ENCODE measurements at places on chromosomes 12 and 14.

- DNase-seq = no peak
- H3K27me3 ChIP-seq = no peaks in the 10 kb centered on the region
- H3K36me3 ChIP-seq = peaks cover 75% of the 10 kb centered on the region
- no peak overlapping the region for H3K4me3 ChIP-seq
These were observed 58.8 kb downstream of the GPR68 start for GRCh38 chr14:91185721-91186120.

DNA sequence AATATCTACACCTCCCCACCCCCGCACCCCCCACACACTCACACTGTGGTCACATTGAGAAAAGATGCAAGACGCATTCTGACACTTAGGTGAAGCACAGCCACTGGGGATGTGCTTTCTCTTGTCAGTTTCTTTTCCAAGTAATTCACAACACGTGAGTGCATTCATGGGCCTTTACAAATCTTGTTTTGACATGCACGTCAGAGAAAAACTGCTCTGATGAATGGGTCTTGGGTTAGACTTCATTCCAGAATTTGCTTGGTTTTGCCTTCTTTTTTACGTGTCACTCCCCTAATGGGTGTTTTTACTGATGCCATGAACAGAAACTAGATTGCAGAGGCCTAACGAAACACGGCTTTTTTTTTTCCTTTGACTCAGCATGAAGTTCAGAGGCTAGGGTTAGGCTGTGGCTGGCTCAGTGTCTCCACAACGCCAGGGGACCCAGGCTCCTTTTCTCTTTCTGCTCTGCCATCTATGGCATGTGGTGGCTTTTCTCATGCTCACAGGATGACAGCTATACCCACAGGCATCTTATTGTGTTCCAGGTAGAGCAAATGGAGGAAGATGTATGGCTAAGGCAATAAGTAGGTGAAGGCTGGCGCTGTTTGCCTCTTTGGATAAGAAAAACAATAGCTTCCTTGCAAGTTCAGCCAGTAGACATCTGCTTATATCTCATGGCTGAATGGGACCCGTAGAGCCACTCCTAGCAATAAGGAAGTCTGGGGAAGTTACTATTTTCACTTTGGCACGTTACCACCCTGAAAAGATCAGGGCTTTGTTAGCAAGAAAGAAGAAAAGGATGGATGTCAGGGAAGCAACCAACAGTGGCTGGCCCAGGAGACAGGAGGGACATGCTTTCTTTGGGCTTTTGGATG lies 253.3 kb downstream of the SLC15A4 start:
- no peaks in the 10 kb centered on the region for H3K27me3 ChIP-seq
- DNase-seq = no peak
- H3K36me3 ChIP-seq = no peaks in the 10 kb centered on the region
- no peaks in the 10 kb centered on the region for H3K4me1 ChIP-seq
- H3K4me3 ChIP-seq = no peak overlapping the region

GRCh38 chr14:94670692-94671285 lies 58.6 kb downstream of the SERPINA3 start:
- no peak overlapping the region for H3K4me3 ChIP-seq
- DNase-seq = no peak
- no peaks in the 10 kb centered on the region for H3K36me3 ChIP-seq
- no peaks in the 10 kb centered on the region for H3K4me1 ChIP-seq
- no peaks in the 10 kb centered on the region for H3K27me3 ChIP-seq

DNA sequence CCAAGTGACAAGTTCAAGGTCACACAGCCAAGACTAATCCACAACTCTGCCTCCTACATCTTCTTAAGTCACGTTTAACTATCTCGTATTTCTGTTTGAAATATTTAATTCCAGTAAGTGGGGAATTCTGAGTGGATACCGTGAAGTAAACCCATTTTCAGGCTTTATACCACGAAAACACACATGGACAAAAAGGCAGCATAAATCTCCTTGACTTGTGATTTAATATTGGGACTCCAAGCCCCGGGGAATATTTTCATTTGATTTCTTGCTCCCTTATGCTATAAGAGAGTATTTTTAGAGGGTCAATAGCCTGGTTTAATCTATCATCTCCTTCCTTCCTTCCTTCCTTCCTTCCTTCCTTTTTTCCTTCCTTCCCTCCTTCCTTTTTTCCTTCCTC lies 716.7 kb downstream of the VRK1 start:
- H3K4me3 ChIP-seq = no peak overlapping the region
- no peaks in the 10 kb centered on the region for H3K27me3 ChIP-seq
- H3K4me1 ChIP-seq = no peaks in the 10 kb centered on the region
- no peak overlapping the region for H3K27ac ChIP-seq

- no peaks in the 10 kb centered on the region for H3K27me3 ChIP-seq
- peaks cover 3% of the 10 kb centered on the region for H3K4me1 ChIP-seq
- H3K36me3 ChIP-seq = peaks cover 30% of the 10 kb centered on the region
These were observed 38.7 kb downstream of the STX2 start for GRCh38 chr12:130800312-130800711.

DNA sequence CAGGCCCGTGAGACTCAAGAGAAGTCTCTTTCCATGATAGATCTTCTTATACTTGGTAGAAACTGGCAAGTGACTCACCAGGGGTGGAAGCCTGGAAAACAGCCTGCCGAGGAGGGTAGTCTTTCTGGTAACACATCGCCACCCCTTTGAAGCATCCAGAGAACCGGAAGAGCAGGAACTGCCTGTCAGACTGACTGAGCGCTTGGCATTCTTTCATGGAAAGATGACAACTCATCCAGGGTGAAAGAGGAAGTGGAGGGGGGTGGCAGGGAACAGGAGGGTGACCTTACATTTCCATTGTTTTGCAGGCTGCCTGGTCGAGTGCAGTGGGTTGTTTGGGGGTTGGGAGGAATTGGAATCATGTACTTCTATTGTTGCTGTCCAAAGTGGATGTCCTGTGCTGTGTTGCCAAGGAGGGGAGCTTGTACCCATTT lies 34.5 kb downstream of the PRKCH start:
- no peaks in the 10 kb centered on the region for H3K36me3 ChIP-seq
- H3K4me1 ChIP-seq = peaks cover 26% of the 10 kb centered on the region
- no peak overlapping the region for H3K27ac ChIP-seq
- DNase-seq = peak; percentile 91

DNA sequence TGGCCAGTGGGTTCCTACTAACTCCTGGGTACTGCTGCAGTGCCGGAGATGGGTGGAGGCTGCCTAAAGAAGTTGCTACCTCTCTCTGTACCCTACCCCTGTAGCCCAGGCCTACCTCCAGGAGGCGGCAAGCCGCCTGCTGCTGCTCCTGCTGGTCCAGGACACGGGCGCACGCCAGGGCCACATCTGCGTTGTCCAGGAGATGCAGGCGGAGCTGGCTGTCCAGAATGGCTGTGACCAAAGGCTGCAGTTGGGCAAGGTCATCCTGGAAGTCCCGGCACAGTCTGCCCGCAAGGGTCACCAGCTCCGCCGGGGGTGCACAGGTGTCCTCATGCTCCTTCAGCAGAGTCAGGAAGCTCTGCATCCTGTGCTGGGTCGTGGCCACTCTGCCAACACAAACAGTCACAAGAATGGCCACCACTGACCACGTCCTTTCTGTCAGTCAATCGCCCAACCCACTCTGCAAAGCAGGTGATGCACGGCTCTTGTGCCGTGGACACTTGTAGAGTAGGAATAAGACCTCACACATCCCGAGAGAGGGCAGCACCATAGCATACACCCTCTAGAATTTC lies 1.6 kb downstream of the ANHX start:
- DNase-seq = no peak
- no peaks in the 10 kb centered on the region for H3K36me3 ChIP-seq
- H3K27ac ChIP-seq = no peak overlapping the region
- H3K4me1 ChIP-seq = no peaks in the 10 kb centered on the region

DNA sequence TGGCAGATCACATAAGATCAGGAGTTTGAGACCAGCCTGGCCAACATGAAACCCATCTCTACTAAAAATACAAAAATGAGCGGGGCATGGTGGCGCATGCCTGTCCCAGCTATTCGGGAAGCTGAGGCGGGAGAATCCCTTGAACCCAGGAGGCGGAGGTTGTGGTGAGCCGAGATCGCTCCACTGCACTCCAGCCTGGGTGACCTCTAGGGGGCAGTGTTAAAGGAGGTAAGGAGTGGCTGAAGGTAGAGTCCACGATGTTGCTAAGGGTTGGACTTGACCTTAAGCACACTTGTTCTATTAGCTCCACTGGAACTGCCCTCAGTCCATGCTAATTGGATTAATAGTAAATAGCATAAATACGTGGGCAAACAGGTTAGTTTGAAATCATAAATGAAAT lies 62.4 kb upstream of the PSMC1 start:
- no peak for DNase-seq
- H3K36me3 ChIP-seq = no peaks in the 10 kb centered on the region
- peaks cover 31% of the 10 kb centered on the region for H3K27me3 ChIP-seq
- no peak overlapping the region for H3K27ac ChIP-seq
- H3K4me3 ChIP-seq = no peak overlapping the region

DNA sequence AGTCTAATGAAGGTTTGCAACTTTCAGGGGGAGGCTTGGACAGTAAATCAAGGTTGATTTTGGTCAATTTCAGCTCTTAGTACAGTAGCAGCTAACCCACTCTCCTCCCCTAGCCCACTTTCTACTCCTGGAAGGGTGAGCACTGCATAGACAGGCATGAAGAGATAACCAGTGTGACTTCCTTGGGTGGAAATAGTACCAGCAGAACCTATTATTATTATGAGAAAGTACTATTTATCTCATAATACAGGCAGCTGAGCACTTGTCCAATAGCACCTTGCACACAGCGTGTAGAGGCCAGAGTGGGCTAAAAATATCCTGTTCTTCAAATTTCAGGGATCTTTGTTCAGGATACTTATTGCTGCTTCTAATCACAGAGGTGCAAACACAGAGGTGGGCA lies 96.2 kb upstream of the FKBP4 start:
- peaks cover under 1% of the 10 kb centered on the region for H3K4me1 ChIP-seq
- H3K36me3 ChIP-seq = no peaks in the 10 kb centered on the region
- H3K4me3 ChIP-seq = no peak overlapping the region

GRCh38 chr12:6700646-6701051 lies at the start of gene PIANP:
TSS of gene PIANP (minus strand) at chr12:6700815. CDS start at chr12:6698061, 2,754 bp downstream.
- no peak within 1 kb of the TSS for H3K27ac ChIP-seq
- DNase-seq = peak; percentile 67
- H3K4me1 ChIP-seq = peaks cover 20% of the 10 kb centered on the region
- H3K27me3 ChIP-seq = peaks cover 2% of the 10 kb centered on the region

DNA sequence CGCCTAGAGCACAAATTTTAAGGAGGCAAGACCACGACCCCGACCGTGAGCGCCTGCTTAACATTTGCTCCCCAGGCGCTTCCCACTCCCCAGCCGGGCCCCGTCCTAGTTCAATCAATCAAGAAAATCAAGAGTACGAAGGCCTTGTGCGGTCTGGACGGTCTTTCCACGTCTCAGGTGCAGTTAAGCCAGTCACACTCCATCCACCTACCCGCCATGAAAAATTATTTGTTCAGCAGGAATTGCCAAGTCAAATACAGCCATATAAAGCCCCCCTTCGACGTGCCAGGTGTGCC lies 603 bp upstream of the LRR1 start:
- peaks cover 30% of the 10 kb centered on the region for H3K4me1 ChIP-seq
- peaks cover 10% of the 10 kb centered on the region for H3K36me3 ChIP-seq
- H3K27ac ChIP-seq = peak overlapping the region; percentile 99
- no peaks in the 10 kb centered on the region for H3K27me3 ChIP-seq
- no peak for DNase-seq

GRCh38 chr12:25311506-25311905 lies 60.8 kb upstream of the KRAS start:
- no peaks in the 10 kb centered on the region for H3K36me3 ChIP-seq
- no peak overlapping the region for H3K27ac ChIP-seq
- no peaks in the 10 kb centered on the region for H3K27me3 ChIP-seq
- no peak overlapping the region for H3K4me3 ChIP-seq
- DNase-seq = no peak

DNA sequence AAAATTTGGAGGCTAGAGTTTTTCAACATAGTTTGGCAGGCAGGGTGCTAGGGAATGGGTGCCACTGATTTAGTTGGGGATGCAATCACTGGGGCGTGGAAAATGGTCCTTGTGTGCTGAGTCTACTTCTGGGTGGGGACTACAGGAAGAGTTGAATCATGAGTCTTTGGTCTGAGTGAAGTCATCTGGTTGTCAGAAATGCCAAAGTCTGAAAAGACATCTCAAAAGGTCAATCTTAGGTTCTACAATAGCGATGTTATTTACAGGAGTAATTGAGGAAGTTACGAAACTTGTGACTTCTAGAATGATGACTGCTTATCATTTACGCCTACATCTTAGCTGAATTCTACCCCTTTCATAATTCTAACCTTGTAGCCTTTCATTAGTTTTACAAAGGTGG lies 209.1 kb downstream of the NUBPL start:
- H3K4me3 ChIP-seq = no peak overlapping the region
- no peak overlapping the region for H3K27ac ChIP-seq
- no peaks in the 10 kb centered on the region for H3K4me1 ChIP-seq
- DNase-seq = no peak
- no peaks in the 10 kb centered on the region for H3K27me3 ChIP-seq
